ENCODE measurements at places on chromosomes 2 and 18.

GRCh38 chr2:108971661-108972566, 17.1 kb downstream of the EDAR start:
- DNase-seq: no peak

GRCh38 chr18:9095297-9096006, 7.0 kb upstream of the NDUFV2 start:
- peak; percentile 53 for DNase-seq

DNA sequence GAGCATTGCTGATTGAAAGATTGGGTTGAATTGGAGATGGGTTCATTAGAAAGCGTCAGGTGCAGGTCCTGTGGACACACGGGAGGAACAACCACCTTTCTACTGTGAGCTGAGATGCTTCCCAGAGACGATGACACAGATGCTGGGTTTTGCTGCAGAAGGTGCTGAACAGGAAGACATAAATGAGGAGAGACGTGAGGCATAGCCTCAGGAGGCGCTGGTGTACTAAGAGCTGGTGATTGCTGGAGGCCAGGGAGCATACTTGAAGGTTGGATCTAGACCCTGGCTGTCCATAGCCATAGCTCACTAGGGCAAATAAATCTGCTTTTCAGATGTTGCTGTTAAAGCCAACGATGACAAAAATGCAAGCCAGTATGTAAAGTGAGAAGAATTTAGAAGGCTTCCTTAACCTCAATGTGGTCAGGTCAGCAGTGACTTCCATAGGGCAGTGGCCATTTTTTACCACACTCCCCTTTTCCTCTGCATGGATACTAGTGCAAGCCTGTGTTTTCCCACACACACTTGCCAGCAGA, 153.7 kb downstream of the SOX11 start:
- no peak for DNase-seq

- no peak for DNase-seq
Observed at GRCh38 chr18:45567123-45567522, 48.2 kb upstream of the SLC14A2 start.

DNA sequence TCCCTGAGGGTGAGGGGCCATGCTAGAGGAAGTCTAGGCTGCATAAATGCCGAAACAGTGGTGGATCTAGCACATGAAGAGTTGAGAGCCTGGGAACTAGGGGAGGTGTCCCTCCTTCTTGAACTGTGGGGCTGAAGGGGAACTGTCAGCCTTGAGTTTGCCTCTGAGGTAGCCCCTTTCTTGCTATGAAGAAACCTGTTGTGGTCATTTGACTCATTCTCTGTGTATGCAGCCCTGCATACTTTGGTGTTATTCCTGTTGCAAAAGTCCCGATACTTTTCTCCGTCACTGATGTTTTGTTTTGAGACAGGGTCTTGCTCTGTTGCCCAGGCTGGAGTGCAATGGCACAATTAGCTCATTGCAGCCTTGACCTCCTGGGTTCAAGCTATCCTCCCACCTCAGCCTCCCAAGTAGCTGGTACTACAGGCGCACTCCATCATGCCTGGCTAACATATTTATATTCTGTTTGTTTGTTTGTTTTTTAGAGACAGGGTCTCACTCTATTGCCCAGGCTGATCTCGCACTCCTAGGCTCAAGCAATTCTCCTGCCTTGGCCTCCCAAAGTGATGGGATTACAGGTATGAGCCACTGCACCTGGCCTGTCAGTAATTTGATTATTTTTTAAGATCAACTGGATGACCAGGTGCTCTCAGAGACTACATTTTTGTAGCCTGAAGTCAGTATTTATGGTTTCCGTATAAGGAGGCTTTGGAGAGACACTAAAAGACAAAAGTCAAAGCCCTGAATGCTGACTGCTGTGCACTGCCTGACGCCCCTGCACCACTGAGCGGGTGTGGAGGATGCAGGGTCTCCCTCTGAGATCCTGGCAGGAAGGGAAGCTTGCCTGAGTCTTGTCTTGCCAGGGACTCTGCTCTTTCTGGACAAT, 126.0 kb upstream of the MSH6 start:
- no peak for DNase-seq

DNA sequence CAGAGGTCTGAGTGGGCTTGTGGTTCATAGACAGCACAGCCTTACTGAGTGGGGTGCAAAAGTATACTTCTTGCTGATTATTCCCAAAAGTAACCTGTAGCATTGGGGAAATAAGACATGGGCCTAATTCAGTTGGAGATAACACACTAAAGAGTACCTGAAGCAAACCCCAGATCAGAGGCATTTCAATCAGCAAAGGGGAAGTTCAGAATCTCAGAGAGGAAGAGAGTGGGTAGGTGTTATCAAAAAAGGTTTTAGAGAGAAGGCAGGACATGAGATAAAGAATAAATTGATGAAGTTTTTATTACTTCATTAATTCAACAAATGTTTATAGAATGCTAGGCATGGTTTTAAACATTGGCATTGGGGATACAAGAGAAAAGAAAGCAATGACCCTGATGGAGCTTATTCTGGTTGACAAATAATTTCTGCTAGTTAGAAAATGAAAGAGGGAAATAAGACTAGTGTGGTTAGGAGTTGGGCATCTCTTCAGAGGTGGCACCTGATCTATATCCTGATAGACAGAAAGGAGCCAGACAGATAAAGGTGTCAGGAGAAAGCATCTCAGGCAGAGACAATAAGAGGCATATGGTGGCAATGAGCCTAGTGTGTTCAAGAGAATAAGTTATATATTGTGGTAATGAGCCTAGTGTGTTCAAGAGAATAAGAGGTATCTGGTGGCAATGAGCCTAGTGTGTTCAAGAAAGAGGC, 153.8 kb upstream of the SETBP1 start:
- DNase-seq: no peak

DNA sequence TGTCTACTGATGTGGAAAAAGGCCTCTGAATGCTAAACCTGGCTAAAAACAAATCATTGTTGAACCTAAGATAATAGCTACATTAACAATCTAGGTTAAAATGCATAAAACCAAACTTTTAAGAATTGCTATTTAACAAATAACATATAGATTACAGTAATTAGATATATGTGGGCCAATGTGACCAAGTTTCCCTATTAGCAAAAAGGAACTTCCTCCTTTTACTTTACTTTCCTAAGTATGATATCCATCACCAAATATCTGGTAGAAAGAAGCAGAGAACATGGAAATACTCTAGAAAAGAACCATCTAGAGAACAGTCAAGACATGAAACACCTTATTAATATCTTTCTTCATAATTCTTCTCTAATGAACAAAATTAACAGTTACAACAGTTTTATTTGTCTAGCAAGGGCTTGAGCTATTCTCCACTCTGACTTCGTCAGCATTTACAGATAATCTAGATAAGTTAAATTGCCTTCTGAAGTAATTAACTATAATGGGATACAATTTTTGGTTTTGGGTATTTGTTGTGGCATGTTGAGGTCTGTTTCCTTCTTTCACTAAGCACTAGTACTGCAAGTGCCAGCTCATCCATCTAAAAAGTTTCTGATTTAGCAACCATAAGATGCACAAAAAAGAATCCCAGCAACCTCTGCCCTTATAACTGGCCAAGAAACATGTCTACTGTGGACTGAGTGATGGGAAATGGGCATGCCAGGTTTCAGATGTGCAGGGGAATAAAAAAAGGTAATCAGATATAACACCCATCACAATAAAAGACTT, 53.3 kb downstream of the MEMO1 start:
- no peak for DNase-seq

GRCh38 chr2:237806334-237806733, 7.8 kb downstream of the RBM44 start:
- DNase-seq: no peak

DNA sequence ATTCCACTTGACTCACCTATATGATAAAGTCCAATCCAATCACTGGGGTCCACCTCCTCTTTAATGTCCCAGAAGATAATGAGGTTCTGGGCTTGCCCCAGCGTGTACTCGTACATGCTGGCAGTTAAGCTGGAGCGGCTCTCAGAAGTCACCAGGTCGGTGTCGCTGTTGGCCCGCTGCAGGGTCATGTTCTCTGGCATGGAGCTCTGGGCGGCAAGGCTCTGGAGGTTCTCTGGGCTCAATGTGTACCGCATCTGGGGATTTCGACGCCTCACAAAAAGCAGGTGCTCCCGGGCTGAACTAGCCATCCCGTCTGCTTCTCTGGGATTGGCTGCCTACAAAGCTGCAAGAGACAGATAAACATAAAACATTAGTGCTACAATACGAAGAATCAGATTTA, 206.4 kb upstream of the CCDC150 start:
- DNase-seq: no peak

GRCh38 chr2:105329197-105329554, 359 bp downstream of the TGFBRAP1 start:
- no peak for DNase-seq

- DNase-seq: no peak
Observed at GRCh38 chr2:134792186-134792585, 46.2 kb upstream of the ACMSD start.

DNA sequence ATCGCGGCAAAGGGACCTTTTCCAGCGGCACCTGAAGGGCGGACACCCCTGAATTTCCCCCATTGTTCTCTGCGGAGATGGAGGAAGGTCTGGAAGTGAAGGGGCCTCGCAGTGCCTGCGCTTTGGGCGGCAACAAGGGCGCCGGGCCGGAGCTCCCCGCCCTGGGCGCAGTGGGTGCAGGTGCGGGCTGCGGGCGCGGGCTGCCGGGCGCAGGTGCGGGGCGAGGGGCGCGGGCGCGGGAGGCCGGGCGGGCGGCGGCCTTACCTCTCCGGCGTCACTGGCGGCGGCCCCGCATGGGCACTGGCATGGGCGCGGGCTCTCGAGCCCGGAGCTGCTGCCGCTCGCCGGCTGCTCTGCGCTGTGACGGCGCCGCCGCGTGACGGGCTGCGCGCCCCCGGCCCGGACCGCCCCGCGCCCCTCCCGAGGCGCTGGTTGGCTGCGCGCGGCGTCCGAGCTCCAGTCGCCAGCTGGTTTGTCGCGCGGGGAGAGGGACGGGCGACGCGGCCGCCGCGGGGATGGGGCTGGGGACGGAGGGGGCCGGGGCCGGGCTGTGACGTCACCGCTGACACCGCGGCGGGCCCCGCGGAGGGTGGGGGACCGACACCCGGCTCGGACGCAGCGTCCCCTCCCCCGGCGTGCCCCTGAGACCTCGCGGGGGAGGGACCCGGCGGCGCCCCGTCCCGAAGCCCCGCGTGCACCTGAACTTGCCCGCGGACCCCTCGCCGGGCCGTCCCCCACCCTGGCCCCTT, at the start of gene KIF1A:
Gene KIF1A, minus strand, starts transcription at position 362 of the 749 bp plus-strand sequence. CDS start 22,467 bp downstream, outside the sequence.
- DNase-seq: no peak

- no peak for DNase-seq
Observed at GRCh38 chr2:210917465-210917864, 361.1 kb downstream of the CPS1 start.

DNA sequence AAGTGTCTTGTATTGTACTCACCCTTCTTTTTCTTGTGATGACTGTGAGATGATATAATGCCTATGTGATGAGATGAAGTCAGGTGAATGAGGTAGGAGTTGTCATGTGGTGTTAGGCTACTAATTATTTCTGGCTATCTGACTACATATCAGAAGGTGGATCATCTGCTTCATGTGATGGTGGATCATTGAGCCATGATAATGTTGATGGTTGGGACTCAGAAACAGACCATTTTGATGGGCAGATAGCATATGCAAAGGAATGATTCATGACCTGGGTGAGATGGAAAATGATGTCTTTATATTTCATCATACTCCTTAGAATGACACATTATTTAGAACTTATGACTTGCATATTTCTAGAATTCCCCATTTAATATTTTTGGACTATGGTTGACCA, 19.5 kb downstream of the ANKRD30B start:
- DNase-seq: no peak

GRCh38 chr2:54394392-54394791, 61.7 kb upstream of the SPTBN1 start:
- peak; percentile 5 for DNase-seq

DNA sequence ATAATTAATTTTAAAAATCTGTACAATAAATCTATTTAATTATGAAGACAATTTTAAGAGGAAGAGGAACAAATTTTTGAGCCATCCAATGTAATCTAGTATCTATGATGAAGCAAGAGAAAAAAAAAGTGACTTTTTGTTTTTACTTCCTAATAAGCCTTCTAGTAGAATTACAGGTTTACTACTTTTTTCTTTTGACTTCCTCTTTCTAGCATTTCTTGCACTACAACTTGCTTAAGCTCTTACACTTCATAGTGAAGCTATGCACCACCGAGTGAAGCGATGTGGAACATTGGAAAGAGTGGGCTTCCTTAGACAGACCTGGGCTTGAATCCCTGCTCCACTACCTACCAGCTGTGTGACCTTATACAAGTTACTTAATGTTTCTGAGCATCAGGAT, 2.1 kb downstream of the SERPINB2 start:
- no peak for DNase-seq

- no peak for DNase-seq
Observed at GRCh38 chr2:68435615-68436014, 31.5 kb downstream of the FBXO48 start.

- no peak for DNase-seq
Observed at GRCh38 chr2:183798535-183798934, 674.3 kb downstream of the NUP35 start.

DNA sequence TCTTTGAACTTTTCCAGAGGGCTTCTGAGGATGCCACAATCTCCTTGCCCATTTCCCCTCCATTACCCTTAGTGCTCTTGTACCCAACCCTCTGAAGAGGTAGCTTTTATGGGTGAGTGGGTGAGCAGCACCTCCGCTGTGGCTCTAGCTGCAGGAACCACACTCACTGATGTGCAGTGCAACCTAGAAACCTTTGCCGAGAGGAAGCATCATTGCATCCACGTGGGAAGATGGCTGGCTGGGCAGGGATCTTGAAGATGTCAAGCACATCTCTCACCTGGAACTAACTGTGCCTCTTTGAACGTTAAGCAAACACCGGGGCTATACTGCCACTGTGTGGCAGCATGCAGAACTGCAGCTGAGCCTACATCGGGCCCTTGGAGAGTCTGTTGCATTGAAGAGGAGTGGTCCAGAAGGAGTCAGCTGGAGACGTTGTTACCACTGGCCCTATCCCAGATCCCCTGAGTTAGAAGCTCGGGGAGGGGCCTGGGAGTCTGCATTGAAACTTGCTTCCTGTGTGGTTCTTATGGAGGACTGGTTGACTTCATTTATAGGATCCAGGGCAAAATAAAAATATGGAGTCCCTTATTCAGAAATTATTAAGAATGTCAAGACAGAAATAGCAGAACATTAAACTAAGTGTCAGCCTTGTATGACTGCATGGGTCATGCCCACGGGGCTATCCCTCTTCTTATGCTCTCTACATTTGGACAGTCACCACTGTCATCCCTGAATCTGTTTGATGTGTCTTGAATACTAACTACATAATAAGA, 28.7 kb downstream of the IGFBP5 start:
- DNase-seq: peak; percentile 74

- no peak for DNase-seq
Observed at GRCh38 chr18:77870894-77871293, 621.2 kb downstream of the GALR1 start.
